ENCODE measurements at places on chromosomes 2 and 18.
A peak's percentile ranks its signal among the peaks of the same experiment; 100 is the strongest.

- DNase-seq: no peak
Observed at GRCh38 chr2:47013383-47013782, 97.8 kb upstream of the MCFD2 start.

- DNase-seq: no peak
Observed at GRCh38 chr2:10423400-10423774, 24.7 kb downstream of the ODC1 start.

DNA sequence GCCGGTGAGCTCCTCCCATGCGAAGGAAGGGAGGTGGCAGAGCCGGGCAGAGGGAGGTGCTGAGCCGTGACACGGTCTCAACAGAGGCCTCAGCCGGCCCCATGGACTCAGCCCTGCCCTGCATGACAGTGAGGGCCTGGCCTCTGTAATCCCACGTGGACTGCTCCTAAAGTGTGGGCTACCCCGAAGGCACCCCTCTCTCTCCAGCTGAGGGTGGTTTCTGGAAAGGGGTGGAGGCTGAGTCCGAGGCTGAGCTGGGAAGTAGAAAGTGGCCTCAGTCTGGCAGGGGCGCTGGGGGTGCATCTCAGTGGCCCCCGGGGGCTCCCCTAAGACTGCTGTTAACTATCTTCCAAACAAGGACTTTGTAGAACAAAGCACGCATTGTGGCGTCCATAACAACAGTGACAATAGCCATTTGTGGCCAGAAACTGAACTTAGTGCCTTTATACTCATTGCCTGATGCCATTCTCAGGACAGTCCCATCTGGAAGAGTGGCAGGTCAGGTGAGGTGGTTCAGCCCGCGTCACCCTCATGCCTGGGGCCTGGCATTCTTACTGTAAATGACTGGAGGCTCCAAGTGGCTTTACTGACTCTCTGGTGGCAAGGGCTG is 192.4 kb downstream of the TWIST2 start:
- DNase-seq: no peak

DNA sequence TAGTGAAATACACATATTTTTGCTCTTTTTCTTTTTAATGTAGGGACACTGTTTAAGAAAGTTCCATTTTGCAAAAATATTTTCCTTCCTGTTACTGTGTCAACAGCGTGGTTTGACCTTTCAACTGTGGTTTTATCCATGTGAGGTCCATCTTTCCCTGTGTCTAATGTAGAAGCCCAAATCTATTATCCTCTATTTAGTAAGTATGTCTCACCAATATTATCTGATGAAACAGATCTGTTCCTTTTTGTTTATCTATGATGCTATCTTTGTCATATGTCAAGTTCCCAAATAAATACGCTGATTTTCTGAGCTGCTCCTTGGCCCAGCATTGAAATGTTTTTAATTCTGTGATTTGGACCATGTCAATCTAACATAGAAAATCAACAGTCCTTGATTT is 3.5 kb upstream of the ARHGAP15 start:
- no peak for DNase-seq

DNA sequence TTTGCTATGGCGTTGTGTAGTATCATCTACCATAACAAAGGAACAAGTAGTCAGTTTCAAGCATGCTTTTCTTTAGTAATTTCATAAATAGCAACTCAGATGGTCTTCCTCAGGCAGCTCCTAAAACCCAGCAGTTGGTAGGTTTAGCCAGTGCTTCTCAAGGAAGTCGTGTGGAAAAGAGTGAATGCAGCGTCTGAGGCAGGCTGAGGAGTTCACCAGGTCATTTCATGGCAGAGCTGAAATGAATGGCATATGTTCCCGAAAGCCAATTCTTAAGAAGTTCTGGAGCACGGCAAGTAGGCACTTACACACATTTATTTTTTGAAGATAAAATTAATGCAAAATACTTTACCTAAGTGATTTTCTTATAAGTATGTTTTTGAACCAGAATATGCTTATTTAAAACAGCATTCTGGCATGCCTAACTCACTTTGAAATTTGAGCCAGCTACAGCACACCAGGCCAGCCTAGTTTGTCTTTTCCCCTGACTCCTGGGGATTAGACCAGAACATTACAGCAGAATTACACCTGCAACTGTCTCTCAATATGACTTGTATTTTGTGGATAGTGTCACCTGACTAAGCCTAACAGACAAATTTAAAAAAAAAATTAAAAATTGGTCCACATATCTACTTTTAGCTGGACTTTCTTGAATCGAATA is 62.2 kb downstream of the OSBPL6 start:
- DNase-seq: no peak

DNA sequence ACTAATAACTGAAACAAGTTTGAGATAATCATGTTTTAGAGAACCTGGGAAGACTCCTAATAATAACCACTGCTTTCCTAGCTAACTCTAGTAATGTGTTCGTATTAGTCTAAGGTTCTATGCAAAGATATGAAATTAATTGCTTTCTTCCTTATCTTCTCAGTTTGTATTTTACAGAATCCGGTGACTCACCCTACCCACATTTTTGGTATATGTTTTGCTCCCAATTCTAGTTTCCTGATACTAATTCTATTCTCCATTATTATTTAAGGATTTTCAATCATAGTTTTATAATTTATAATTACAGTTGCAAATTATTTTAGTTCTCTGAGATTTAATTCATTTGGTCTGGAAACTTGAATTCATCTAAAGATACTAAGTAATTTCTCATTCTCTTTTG is 394.6 kb upstream of the SETBP1 start:
- DNase-seq: no peak

DNA sequence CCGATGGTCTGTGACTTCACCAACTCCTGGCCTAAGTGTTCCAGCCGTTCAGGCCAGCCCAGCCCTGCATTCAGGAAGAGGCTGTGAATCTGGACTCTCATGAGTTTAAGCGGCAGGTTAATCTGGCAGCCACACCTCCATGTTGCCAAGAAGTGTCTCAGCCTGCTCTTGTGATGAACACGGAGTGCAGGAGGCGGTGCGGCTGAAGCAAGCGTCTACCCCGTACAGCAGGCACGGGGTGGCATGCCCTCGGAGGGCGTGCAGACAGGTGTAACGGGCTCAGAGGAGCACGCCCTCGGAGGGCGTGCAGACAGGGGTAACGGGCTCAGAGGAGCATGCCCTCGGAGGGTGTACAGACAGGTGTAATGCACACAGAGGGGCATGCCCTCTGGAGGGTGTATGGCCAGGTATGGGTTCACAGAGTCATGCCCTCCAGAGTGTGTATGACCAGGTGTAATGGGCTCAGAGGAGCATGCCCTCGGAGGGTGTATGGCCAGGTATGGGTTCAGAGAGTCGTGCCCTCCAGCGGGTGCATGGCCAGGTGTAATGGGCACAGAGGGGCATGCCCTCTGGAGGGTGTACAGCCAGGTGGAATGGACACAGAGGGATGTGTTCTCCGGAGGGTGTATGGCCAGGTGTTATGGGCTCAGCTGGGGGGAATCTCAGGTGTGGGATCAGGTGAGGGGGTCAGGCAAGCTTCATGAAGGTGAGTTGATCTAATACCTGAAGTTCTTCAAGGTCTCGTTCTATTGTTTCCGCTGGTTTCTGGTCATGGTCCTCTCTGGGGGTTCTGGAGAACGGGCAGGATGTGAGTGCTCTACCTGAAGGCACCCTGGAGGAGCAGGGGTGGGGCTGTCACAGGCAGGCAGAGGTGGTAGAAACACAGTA is 22.6 kb downstream of the CROCC2 start:
- DNase-seq: peak; percentile 4

DNA sequence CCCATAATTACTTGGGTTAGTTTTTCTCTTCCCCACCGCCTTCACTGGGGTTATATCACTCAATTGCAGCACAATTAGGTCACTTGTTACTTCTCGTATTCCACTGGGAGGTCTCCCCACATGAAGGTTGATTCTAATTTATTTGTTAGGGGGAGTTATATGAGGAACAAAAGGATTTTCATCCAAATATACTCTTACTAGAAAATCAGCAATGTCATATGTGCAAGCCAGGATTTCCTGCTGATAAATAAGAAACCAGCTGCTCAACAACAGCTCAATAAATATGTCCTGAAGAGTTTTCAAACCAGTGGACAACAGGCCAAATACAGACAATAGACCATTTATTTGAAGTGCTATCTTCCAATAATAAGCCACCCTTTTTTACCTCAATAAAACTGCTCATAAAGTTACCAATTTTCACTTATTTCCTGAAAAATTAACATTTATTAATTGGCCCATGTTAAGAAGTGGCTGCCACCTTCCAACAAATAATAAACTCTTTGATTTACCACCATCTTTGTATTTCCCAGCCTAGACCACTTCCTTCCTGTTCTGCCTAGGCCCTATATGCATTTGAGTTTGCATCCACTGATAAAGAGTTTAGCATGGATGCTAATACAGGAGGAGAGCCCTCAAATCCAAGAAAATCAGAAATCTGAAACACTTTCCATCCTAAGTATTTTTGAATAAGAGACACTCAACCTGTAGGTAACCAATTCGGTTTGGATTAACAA is 184.4 kb upstream of the SLC39A10 start:
- DNase-seq: no peak

GRCh38 chr2:168191955-168192785 is 55.2 kb downstream of the STK39 start:
- no peak for DNase-seq

GRCh38 chr2:231295363-231295655 is 96.9 kb downstream of the ARMC9 start:
- no peak for DNase-seq

All from endothelial cell (in vitro differentiated cells).